ENCODE measurements at places on chromosomes 11 and 22.

DNA sequence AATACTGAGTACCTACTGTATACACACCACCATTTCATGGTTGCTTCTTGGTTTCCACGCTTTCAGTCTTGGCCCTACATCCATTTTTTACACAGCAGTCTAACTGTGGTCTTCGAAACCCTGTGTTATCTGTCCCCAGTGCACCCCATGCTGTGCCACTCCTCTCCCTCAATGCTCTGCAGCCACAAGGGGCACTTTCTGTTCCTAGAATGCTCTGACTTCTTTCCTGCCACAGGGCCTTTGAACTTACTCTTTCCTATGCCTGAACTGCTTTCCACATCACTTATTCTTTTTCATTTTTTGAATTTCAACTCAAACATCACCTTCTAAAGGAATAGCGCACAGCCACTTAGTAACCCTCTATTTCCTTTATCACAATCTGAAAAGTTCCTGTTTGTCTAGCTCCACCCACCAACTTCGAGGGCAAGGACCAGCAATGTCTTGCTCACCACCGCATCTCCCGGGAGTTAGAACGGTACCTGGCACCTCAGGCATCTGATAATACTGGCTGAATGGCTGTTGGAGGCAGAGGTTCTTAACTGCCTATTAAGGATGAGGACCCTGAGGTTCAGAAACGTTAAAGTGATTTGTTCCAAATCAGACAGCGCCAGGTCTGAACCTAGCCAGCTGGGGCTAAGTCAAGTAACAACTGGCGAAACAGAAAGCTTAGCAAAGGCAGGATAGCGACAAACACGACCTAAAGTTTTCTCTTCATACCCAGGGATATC lies 568 bp downstream of the ALG8 start:
- no peak for DNase-seq

GRCh38 chr22:26753125-26753862 lies 95.9 kb downstream of the MIAT start:
- DNase-seq: no peak

GRCh38 chr22:36419177-36419911 lies 31.6 kb upstream of the MYH9 start:
- no peak for DNase-seq

GRCh38 chr22:41368543-41369423 lies 13.0 kb upstream of the TEF start:
- no peak for DNase-seq

DNA sequence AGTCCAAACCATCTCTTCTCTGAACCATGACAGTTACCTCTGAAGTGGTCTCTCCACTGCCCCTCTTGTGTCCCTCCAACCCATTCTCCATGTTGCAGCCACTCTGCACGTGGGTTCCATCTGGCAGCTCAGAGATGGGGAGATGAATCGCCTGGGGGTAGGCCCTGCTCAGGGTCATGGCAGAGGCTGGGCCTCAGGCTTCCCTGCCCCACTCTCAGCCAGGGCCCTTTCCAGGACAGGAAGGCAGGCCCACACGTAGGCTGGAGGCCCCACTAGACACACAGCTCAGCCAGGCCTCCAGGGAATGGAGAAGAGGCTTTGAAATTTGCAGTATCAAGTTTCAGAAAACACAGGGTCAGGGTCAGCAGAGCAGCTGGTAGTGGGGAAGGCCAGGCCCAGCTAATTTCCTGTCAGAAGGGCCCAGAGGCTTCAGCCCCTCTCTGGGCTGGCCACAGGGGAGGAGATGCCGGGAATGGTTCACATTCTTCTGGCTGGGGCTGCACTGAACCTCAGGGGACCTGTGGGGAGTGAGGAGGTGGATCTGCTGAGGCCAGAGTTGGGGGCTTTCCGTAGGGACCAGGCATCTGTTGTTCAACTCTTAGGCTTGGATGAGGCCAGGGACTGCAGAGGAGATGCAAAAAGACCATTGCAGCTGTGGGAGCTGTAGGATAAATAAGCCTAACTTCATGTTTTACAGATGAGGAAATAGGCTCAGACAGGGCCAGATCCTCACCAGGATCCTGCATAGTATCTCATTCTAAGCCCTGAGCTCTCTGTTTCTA lies 101.6 kb downstream of the SWAP70 start:
- no peak for DNase-seq

- DNase-seq: no peak
Measured at GRCh38 chr11:15136166-15136565, 21.4 kb downstream of the INSC start.

GRCh38 chr11:8886322-8886721 lies 24.7 kb upstream of the AKIP1 start:
- DNase-seq: no peak
